GM03348 (cell line): ENCODE measurements at places on chromosomes 7 and 10.

DNA sequence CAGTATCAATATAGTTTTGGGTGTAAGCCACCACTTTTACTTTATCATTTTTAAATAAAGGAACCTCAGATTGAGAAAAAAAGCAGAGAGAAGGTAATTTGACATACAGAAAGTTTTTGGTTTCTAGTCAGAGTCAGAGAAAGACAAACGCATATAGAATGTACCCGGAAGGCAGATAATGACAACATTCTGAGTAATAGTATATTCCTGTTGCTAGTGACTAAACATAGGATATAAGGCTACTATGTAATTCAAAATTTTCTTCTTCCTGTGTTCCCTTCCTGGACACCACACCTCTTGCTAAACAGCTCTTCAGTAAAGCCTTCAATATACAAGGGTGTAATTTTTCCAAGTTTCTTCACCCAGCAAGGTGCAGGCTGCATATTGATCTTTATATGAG lies 597.6 kb downstream of the PCDH15 start:
- DNase-seq = no peak

- peak; percentile 29 for DNase-seq
Observed at GRCh38 chr10:93512565-93512964, 16.2 kb downstream of the CEP55 start.

- DNase-seq = no peak
Observed at GRCh38 chr10:17586821-17587234, 30.3 kb downstream of the HACD1 start.

DNA sequence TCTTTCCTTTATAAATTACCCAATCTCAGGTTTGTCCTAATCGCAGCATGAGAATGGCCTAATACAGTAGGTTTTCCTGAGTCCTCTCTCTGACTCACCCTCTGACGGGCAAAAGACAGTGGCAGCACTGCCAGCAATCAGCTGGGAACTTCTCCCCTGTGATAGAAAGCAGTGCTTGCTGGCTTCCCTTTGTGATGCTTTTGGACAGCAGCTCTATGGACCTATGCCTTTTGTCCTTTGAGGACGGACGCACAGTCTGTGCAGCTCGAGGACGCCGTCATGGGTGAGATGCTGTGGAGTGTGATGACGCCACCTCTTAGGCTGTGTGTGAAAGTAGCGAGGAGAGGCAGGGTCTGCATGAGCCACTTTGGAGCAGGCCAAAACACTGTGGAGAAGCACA lies 68.8 kb downstream of the KIAA1217 start:
- no peak for DNase-seq

DNA sequence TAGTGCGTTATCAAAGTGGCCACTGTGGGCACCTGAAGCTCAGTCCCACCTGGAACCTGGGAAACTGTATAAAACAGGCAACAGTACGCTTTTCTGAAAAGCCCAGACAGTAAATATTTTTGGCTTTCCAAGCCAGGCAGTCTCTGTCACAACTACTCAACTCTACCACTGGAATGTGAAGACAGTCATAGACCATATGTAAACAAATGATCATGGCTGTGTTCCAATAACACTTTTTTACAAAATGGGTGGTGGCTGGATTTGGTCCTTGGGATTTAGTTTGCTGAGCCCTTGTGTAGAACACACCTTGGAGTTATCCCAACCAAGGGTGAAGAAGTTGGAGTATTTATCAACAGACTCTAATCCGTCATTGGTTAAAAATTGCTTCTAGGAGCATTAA lies 259.9 kb downstream of the SKIDA1 start:
- DNase-seq = peak; percentile 15

- no peak for DNase-seq
Observed at GRCh38 chr7:10643545-10643944, 330.1 kb upstream of the PHF14 start.

DNA sequence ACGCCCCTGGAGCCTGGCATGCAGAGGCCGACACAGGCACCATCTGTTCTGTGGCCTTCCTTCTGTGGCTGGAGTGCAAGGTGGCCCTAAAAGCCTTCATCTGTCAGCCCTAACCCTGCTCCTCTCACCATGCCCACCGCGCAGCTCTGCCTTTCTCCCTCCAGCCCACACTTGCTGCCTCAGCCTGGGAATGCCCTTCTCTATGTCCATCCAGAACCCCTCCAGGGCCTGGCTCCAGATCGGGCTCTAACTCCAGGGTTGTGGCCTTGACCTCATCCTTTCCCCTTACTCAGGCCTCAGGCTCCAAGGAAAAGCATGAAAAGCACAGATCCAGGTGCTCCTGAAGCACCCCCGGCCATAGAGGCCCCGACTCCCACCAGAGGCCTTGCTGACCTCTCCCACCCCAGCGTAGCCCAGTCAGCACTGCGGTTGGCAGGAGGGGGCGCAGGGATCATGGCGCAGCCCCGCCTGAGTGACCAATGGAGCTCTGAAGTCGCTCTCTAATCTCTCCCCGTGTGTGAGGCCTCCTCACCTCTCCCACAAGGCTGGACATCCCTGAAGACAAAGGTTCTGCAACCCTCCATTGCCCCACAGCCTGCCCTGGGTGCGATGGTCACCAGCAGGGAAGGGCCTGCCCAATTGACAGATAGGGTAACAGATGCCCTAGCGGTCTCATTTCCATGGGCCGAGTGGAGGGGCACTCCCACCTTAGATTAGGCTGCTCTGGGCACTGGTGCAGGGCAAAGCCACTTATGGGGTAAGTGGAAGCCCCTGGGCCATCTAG lies 9.2 kb downstream of the ZCCHC24 start:
- no peak for DNase-seq

- no peak for DNase-seq
Observed at GRCh38 chr7:30843741-30844482, 67.7 kb upstream of the AQP1 start.

DNA sequence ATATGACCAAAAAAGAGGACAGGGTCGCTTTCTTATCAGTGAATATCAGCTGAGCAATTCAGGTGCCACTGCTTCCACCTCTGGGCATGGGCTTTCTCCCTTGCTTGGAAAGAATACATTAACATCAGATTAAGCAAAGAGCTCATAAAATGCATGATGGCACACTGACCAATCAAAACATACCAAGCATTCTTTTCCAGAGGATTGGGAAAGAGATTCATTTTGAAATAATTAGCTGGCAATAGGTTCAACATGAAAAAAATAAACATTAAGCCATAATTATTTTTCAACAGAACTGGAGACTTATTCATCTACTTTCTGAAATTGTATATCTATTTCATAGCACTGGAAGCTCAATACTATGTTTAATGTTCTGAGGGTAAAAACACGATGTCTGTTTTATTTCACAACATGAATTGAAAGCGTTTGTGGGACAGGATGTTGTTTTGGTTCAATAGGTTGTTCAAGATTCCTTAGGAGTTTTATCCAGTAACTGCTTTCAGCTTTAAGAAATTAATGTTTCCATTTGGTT lies 53.2 kb downstream of the TFAM start:
- peak; percentile 49 for DNase-seq

- peak; percentile 73 for DNase-seq
Observed at GRCh38 chr7:55099066-55099820, 80.4 kb downstream of the EGFR start.

DNA sequence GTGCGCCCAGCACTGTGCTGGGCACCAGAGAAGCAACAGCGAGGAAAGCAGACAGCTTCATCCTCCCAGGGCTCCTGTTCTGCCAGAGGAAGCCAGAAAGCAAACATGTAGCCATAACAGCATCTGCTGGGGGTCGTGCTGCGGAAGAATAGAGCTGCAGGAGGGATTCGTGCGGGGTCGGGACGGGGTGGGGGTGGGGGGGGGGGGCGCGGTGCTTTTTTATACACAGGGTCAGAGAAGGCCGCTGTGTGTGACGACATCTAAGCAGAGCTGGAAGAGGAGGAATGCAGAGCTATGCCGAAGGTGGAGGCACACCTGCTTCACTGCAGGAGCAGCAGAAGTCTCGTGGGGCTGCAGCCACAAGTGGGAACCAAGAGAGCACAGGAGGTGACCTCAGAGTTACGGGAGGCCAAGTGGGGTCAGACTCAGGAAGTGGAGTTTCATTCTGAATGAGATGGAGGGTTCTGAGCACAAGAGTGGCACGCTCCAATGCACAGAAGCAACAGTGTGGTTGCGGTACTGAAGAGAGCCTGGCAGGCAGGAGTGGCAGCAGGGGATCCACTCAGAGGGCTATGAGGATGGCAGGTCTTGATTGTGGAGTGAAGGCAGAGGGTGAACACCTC lies 11.1 kb downstream of the PKD1L1 start:
- DNase-seq = no peak

DNA sequence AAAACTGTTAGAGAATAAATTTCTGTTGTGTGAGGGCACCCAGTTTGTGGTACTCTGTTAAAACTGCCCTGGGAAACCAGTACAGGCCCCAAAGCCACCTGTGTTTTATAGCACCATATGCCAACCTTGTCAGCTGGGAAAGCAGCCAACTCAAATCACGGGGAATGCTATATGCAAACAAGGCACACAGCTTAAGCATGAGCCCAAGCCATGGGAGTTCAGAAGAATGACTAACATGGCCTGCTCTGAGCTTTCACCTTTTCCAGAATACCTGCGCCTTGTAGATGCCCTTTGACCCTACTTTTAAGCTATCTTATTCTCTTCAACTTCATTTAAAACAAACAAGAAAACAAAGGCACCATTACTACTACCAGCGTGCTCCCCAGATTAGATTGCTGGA lies 5.5 kb upstream of the SLC25A13 start:
- no peak for DNase-seq

GRCh38 chr7:71563276-71563675 lies 431.3 kb downstream of the GALNT17 start:
- DNase-seq = no peak

- DNase-seq = peak; percentile 73
Observed at GRCh38 chr10:128147669-128148068, 21.4 kb upstream of the MKI67 start.

- no peak for DNase-seq
Observed at GRCh38 chr10:119308551-119309422, 101.4 kb downstream of the GRK5 start.

- DNase-seq = no peak
Observed at GRCh38 chr10:91566115-91566514, 66.8 kb downstream of the PPP1R3C start.

DNA sequence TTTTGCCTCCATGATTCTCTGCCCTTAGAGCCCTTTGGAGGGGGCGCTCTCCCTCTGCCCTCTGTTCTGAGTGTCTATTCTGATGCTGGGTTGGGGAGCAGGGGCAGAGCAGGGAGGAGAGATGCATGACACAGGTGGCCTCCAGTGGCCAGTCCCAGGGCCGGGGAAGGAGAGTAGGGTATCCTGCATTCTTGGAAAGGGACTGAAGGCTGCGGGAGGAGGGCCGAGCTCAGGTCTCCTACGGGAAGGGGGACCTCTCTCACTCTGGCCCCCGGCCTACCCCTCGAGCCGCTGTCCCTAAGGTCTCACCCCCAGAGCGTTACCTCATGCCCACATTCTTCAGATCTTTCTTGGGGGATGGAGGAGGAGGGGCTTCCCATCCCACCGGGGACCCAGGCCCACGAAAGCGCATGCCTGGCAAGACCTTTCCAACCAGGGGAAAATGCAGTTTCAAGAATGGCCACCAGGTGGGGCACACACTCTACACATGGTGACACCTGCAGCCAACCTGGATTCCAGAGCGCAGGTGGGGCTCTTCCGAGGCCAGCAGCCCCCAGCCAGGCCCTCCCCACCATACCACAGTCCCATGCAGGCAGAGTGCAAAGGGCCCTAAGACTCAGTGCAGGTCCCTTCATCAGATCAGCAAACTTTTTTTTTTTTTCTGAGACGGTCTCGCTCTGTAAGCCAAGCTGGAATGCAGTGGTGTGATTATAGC lies 86.4 kb downstream of the MYL10 start:
- peak; percentile 70 for DNase-seq

DNA sequence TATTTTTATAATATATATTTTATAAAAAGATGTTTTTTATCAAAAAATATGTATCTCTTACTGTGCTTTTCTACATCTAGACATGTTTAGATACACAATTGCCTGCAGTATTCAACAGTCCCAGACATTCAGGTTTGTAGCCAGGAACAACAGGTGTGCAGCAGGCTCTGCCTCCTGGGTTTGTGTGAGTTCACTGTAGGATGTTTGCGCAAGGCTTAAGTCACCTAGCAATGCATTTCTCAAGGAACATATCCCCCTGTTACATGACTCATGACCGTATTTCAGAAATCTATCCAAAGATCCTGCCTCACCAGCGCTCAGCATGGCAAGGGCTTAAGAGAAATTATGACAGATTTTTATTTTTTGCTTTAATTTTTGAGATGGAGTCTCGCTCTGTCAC lies 41.5 kb downstream of the PITRM1 start:
- no peak for DNase-seq

GRCh38 chr10:69816521-69816920 lies 14.8 kb downstream of the COL13A1 start:
- no peak for DNase-seq

- DNase-seq = no peak
Observed at GRCh38 chr10:31401287-31401686, 82.3 kb downstream of the ZEB1 start.

GRCh38 chr10:6062101-6062771 lies at the start of gene IL2RA:
Gene IL2RA, minus strand, starts transcription at chr10:6062367. Its CDS starts 216 bp downstream, at chr10:6062151.
- no peak for DNase-seq

DNA sequence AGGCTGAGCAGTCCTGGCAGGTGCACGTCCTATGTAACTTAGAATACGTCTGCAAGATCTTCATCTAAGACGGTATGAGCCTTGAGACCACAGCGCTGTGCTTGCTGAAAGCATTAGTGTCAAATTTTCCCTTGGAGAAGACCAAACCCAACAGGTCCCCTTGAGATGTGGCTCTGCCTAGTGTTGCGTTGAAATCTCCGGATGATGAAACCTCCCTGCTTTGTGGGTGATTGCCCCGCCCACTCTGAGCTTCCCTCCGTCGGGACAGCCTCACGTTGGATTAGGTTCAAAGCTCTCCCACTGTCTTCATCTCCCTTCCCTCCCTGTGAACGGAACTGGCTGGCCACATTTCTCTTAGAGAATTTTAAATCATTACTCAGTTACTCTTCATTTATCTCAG lies 102.0 kb downstream of the ADARB2 start:
- no peak for DNase-seq

DNA sequence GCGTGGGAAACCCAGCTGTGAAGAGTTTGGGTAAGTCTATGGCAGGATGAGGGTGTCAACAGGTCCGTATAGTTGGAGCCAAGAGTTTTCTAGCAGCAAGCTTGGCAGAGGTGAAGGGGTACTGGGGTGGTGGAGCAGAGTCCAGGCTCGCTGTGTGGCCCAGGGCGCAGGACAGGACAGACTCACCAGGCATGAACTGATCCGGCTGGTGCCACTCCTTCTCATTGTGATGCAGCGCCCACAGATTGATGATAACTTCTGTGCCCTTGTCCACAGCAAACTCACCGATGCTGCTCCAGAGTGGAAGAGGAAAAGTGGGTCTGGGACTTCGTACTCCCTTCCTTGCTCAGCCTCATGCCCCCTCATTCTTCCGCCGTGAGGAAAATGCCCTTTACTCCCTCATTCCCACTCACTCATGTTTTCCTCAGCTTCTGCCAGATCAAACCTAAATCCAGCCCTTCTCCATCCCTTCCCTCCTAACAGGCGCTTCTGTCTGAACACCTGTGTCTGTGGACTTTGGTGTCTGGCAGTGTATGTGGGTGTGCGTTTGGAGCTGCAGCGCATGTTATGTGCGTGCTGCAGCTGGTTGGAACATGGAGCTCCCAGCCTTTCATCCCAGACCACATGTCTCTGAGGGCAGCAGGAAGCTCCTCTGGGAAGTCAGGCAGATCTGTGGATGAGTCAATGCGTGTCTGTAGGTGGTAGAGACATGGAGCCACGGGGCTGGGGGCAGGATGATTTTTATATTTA lies 5.7 kb downstream of the CYP17A1 start:
- DNase-seq = peak; percentile 70
